ENCODE measurements at places on chromosomes 2 and 18.

DNA sequence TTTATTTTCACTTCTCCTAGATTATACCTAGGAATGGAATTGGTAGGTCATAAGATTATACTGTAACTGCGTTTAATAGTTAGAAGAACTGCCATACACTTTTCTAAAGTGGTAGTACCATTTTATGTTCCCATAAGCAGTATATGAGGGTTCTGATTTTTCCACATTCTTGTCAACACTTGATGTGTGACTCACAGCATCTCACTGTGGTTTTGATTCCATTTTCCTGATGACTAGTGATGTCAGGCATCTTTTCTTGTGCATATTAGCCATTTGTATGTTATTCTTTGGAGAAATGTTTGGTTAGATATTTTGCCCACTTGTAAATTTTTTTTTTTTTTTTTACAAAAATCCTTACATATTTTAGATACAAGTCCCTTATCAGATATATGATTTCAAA lies 2.3 kb downstream of the DCAF17 start:
- DNase-seq: no peak

GRCh38 chr2:127061375-127062273 lies 45.3 kb downstream of the BIN1 start:
- no peak for DNase-seq

DNA sequence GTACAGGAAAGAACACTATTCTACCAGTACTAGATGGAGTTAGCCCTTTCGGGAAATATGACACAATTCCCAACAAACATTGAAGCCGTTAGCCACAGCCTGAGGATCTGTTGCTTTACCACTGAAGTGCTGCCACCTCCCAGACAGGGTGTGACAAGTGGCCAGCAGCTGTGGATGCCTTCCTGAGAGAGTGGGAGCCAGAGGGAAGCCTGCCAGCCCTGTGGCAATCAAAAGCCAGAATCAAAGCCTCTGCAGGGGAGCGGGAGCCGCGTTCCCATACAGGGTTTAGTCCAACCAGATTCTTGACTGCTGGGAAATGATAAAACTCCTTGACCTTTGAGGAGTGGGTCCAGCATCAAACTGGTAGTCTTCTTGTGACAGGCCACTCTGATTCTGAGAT lies 38.0 kb downstream of the SLC4A1AP start:
- DNase-seq: no peak

DNA sequence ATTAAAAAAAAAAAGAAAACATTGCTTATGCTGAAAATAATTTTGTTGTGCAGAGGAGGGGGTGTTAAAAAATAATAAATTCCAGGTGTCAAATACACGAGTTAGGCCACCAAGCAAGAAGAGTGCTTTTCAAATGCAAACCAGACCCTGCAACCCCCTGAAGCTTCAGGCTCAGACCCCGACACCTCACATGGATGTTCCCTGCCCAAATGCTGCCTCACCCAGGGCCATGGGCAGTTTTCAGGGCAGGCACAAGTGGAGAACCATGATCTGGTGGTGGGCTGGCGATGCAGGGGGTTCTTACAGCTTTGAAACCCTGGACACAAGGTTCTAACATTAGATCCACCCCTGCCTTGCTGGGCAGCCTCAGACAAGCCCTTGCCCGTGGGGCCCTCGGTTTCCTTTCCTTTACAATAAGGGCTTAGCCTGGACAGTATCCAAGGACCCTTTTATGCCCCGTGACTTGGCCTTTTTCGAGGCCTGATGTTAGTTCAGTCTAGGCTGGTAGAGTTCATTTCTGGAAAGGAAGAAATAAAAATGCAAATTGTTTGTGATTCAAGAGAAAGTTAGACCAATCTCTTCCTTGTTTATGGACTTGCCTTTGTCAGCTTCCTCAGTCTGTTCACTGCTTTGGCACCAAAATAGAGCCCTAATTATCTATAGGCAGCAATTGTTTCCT lies 168.7 kb downstream of the DDX1 start:
- no peak for DNase-seq

- DNase-seq: no peak
These were observed 219.2 kb downstream of the MTX2 start for GRCh38 chr2:176488431-176488830.

GRCh38 chr2:236440110-236440881 lies 129.3 kb upstream of the ACKR3 start:
- DNase-seq: no peak

DNA sequence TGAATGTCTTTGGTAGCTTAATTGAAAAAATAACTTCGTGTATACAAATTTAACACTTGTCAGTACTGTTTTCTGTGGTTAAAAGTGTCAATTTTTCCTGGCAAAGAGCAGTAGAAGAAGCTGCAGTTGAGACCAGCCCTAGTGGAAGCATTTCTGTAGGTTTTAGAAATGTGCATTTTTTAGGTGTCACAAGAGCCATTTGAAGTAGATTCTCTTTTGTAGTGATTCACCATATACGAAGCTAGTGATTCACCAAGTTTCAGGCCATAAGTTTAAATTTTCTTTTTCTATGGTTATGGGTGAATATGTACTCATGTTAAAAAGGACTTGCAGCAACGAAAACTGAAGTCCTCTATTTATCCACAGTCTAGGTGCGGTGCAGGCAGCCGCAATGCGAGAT lies 4.2 kb downstream of the NABP1 start:
- DNase-seq: no peak

GRCh38 chr2:173215316-173215715 lies 139.4 kb upstream of the CDCA7 start:
- DNase-seq: no peak

DNA sequence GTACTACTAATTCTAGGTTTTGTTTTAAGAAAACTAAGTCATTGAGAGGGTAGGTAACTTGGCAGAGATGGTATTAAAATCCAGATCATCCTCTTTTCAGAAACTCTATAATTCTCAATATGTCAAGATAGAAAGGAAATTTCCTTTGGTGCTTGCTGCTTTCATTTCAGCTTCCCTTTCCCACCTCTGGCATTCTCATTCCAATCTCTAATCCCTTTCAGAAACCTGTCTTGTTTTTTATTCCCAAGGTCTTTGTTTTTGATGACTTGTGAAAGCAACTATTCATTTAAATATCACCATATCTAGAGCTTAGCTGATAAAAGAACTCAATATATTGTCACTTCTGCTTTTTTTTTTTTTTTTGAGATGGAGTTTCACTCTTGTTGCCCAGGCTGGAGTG lies 242.8 kb upstream of the LRRTM1 start:
- DNase-seq: no peak

- peak; percentile 8 for DNase-seq
These were observed 884 bp upstream of the RAPH1 start for GRCh38 chr2:203535784-203536585.

DNA sequence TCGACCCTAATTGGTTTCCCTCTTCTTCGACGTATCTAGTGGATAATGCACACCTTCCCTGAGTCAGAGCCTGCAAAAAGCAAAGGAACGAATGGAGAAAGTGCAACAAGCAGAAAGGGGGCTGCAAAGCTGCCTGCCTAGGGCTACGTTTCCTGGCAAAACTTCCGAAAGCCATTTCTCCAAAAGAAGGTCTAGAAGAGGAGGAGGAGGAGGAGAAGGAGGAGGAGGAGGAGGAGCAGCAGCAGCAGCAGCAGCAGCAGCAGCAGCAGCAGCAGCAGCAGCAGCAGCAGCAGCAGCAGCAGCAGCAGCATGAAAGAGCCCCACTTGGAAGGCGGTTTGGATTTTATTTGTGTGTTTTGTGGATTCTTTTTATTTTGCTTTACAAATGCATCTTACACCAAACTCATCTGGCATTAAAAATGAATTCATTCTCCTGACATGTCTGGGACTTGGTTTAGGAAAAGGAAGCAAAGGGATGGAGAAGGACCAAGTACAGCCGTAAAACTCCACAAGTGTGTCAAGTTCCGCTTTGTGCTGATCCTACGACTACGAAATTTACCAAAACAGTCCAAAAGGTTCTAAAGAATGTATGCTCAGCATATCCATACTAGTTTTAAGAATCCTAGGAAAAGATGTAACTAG lies 2.0 kb downstream of the TCF4 start:
- no peak for DNase-seq

- no peak for DNase-seq
These were observed 78.2 kb downstream of the INPP4A start for GRCh38 chr2:98522854-98523253.

- DNase-seq: no peak
These were observed 407.3 kb upstream of the LYPD1 start for GRCh38 chr2:133077269-133077822.

- DNase-seq: no peak
These were observed 36.0 kb downstream of the DNMT3A start for GRCh38 chr2:25305775-25306174.

DNA sequence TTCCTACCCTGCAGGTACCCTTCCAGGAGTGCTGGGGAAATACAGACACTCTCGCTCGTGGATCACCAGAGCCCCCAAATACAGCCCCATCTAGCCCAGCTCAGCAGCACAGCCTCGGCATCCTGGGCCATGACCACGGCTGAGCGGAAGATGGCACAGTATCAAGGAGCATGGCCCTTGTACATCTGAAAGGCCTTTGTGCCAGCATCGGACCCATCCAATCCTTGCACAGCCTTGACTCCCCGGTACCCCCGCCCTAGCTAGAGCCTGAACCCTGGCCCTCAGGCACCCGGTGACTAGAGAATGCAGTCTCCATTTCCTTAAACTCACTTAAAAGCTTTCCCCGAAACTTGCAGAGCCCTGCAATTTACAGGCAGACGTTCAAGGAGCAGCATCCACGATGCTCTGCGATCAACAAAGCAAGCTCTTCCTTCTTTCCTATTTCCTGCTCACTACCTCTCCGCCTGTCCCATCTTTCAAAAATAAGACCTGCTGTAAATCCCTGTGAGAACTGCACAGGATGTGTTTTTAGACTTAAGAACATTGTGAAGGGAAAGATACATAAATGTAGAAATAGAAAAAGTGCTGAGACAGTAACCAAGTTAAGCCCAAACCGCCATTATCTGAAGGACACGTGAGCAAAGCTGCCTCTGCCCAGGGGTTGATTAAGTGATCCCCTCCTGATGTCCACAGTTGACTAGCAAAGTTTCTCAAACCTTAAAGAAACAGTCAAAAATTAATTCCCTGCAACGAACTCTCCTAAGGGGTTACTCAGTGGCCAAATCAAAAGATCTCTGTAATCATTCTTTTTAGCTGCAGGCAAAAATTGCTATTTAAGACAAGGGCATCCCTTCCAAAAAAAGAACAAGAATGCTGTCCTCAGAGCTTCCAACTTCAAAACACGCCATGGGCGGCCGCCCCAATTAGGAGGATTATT lies 48.5 kb downstream of the ZNF516 start:
- no peak for DNase-seq

DNA sequence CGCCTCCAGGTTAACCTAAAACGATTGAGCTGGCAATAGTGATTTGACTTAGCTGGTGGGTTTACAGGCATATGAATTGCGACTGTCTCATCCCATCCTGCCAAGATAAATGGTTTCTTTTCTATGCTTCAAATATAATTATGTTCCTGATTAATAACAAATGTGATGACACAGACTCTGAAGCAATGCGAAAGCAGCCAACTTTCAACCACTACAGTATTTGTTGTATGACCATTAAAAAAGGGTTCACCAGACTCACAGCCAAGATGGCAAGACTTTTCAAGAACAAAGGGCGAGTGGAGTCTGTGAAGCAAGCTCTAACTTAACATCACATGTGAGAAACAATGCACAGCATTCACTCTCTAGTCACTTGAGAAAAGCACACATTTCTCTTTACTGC lies 186.6 kb downstream of the PID1 start:
- DNase-seq: no peak

DNA sequence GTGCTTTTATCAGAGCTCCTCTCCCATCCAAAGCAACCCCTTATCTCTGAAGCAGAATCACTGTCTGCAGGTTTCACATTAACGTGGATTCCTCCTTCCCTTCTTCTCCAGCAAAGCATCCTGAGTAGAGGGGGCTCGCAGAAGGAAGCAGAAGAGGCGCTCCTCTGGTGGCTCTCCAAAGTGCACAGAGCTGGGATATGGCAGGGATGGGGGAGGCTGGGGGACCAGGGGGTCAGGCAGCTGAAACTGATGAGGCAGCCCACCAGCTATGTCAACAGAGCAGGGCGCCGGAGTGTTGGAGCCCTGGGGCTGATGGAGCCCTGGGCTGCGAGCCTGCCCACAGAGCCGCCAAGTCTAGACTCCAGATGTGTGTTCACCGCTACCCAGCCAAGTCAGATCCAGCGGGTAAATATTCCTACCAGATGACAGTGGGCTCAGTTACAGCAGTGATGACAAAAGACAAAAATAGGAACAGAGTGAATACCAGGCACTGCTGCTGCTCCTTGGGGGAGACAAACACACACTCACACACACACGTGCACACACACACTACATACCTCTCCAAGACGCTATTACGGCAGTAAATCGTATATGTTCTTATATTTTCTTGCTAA lies 678.3 kb upstream of the ID2 start:
- no peak for DNase-seq

DNA sequence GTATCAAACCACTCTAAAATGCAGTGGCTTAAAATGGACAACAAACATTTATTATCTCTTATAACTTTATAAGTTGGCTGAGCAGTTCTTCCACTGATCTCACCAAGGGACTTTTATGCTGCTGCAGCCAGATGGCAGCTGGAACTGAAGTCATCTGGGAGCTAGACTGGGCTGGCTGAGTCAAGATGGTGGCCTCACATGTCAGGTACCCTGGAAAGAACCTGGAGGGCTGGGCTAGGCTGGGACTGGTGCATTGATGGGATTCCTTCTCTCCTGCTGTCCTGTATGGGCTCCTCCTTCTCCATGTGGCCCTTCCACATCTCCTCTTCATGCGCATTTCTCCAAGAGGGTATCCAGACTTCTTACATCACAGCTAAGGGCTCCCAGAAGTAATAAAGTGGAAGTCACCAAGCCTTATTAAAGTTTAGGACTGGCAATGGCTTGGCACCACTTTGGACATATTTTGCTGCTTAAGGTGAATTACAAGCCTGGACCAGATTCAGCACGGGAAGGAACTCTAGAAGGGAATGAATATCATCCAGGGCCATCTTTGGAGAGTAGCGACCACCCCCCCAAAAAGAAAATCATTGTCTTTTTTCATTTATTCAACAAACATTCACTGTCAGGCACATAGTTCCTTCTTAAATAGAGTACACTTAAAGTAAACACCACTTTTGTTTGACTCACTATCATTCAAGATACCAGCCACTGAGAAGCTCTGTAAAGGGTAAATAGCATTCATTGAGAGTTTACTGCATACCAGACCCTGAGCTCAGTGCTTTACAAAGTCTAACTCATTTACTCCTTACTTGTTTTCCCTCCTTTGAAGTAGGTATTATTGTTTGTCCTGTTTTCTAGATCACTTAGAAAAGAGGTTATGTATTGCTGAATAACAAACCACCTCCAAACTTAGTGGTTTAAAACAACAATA lies 138.0 kb downstream of the ZFP36L2 start:
- peak; percentile 10 for DNase-seq

DNA sequence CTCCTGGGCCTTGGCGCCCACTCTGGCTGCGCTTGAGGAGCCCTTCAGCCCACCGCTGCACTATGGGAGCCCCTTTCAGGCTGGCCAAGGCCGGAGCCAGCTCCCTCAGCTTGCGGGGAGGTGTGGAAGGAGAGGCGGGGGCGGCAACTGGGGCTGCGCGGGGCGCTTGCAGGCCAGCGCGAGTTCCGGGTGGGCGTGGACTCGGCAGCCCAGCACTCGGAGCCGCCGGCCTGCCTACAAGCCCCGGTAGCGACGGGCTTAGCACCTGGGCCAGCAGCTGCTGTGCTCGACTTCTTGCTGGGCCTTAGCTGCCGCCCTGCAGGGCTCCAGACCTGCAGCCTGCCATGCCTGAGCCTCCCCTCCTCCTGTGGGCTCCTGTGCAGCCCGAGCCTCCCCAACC lies 141.5 kb upstream of the SLC39A10 start:
- DNase-seq: no peak

Data from naive thymus-derived CD8-positive, alpha-beta T cell (primary cell).